ENCODE measurements at places on chromosomes 2 and 18.

- DNase-seq, result no peak
These were observed 23.6 kb downstream of the TEX44 start for GRCh38 chr2:231616296-231616695.

GRCh38 chr2:100126201-100126600 is 16.2 kb downstream of the AFF3 start:
- no peak for DNase-seq

DNA sequence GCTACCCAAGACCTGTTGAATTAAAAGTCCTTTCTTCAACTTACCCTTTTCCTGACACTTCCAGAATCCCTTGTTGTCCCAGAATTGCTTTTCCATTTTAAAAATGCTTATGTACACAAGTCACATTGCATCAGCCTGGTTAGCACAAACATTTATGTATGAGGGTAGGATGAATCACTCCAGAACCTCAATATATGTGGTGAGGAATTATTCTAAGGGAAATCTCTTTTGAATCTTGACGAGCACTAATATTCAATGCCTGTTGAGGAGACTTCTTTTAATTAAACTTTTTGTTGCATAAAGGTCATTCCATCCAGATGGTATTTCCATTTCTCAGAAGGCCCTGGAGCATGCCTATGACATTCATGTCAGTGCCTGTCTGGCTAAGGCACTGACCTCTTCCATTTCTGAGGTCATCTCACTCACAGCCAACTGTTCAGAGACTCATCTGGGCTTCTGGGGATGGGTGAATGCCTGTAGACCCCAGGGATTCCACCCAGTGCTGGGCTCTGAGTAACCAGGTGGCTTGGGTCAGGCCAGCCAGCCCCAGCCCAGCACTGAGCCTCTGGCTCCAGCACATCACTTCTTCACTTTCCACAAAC is 28.2 kb downstream of the ACMSD start:
- no peak for DNase-seq

DNA sequence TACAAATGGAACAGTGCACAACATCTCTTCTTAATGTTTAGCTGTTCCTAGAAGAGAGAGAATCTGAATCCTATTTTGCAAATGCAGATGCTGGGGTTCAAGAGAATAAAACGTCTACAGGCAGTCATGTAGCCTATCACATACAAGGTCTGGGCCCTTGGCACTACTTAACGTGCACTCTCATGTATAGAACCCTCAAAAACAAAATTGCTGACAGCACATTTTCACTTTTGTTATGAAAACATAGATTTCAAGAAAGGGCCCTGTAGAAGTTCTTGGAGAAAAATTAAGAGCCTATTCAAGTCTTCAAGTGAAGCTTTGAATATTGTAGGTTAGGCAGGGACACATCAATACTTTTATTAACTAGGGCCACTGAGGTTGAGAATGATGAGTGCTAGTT is 504.3 kb upstream of the FAM98A start:
- no peak for DNase-seq

DNA sequence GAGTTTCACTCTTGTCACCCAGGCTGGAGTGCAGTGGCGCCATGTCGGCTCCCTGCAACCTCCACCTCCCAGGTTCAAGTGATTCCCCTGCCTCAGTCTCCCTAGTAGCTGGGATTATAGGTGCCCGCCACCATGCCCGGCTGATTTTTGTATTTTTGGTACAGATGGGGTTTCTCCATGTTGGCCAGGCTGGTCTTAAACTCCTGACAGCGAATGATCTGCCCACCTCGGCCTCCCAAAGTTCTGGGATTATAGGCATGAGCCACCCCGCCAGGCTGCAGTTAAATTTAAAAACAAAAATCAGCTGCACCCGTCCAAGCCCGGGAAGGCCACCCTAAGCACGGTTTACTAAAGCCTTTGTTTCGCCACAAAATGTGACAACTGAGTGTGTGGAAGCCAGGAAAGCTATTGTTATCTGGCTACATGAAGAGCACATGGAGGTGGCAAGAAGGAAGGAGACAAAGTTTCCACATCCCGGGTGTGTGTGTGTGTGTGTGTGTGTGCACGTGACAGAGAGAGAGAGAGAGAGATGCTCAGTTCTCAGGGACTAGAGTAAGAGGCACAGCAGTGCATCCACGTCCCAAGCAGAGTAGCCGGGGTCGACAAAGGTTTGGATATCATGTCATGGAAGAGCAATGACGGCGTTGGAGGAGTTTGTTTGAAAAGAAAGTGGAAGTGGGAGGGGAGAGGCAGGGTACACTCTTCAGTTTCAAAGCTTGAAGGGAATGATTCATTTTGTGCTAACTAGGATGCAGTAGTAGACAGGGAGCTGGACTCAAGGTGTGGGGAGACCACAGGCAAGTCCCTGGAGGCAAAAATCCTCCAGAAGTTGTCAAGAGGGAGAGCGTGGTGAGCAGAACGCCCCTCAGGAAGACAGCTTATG is 20.1 kb downstream of the INPP5D start:
- no peak for DNase-seq

GRCh38 chr2:121372721-121373353 is 87.8 kb upstream of the TFCP2L1 start:
- DNase-seq, result no peak

DNA sequence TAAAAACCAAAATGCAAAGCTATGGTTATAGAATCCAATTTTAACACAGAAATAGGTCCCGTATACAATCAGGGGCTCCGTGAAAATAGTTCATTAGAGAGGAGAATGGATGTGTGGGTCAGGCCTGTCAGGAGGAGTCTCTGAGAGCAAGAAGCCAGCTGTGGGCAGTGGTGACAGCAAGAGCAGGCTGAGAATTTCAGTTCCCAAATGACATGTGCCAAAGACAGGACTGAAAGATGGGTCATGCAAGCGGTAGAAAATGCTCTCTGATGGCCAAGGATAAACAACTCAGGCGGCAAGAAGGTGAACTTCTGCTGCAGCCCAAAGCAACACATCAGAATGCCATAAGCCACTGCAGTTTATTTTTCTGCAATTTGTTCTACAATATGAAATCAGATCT is 100.4 kb downstream of the CCDC141 start:
- no peak for DNase-seq

- no peak for DNase-seq
These were observed 133.0 kb downstream of the MYO3B start for GRCh38 chr2:170310876-170311502.

DNA sequence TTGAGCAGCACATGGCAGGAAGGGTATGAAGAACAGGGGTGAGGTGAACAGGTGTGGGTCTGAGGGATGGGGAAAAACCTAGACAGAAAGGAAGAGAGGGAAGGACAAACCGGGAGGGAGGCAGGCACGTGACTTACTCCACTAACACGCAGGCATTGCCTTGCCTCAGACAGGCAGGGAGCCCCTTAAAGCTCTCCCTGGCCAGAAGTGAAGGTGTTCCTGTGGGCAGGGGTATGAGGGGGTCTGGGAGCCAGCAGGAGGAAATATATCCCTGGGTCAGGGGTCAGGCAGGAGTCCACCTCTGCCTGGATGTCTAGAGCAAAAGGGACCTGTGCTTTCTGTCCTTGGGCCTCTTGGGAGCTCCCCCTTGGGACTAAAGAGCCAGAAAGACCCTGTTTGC is 135.3 kb upstream of the EPAS1 start:
- no peak for DNase-seq

DNA sequence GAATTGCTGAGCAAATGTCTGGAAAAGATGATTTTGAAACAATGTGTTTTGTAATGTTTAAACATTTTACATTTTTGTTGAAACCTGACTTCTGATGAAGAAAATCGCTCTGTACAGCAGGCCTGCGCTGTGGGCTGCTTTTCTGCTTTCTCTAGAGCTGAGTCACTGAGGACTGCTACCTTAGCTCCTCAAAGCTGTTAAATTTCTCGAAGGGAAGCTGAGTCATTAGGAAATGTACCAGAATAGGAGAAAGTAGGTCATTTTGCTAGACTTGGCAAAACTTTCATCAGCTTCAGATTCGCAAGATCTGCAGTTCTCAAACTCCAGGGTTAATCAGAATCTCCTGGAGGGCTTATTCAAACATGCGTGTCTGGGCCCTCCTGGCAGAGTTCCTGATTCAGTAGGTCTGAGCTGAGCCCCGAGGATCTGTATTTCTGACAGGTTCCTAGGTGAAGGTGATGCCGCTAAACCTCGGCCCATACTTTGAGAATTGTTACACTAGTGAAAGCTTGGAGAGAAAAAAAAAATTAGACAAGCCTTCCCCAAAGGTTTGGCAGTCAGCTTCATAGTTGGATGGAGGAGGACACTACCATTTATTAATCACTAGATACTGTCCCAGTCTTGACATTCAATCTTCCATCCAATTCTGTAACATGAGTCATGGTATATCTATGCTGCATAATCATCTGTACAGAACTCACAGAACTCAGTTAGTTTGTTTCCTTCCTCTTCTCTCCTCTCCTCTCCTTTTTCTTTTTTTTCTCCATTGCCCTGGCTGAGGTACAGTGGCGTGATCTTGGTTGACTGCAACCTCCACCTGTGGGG is 297.6 kb downstream of the PARD3B start:
- DNase-seq, result no peak

GRCh38 chr2:202317080-202317857 is 51.7 kb downstream of the NOP58 start:
- DNase-seq, result no peak

- no peak for DNase-seq
These were observed 85.8 kb upstream of the HPCAL1 start for GRCh38 chr2:10216677-10217488.

DNA sequence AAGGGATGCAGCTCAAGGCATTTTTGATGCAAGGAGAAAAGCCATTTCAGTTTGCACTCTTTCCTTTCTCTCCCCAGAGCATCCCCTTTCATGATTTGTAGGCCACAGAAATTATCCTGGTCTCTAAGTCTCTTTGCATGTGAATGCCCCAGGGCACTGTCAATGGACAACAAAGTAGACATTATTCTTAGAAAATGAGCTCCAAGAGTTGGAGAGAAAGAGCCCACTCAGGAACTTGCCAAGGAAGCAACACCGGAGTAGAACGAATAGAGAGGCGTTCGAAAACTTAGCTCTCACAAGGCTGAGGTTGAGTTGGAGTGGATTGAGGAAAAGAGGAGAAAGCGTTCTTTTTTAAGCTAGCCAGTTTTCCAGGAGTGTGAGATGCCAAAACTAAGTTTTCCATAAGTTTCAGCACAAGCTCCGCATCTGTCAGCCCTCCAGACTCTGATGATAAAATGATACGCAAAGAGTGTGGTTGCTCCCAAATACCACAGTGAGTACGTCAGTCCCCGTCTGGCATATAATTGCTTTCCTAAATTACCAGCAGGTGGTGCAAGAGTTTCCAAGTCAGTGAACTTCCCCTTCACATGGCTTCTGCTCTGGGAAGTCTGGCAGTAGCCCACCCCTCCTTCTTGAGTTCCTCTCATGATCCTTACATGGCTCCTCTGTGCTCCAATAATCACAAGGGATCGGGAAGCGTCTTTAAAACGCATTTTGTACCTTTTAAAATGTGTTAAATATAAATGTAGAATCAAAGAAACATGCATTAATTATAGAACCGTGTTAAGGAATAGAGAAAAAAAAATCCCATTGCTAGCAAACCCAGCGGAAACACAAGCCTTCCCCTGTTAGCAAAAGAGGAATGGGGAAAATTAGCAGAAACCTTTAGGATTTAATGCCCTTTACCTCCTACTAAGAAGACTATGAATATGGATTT is 1060.6 kb upstream of the FANCL start:
- no peak for DNase-seq

DNA sequence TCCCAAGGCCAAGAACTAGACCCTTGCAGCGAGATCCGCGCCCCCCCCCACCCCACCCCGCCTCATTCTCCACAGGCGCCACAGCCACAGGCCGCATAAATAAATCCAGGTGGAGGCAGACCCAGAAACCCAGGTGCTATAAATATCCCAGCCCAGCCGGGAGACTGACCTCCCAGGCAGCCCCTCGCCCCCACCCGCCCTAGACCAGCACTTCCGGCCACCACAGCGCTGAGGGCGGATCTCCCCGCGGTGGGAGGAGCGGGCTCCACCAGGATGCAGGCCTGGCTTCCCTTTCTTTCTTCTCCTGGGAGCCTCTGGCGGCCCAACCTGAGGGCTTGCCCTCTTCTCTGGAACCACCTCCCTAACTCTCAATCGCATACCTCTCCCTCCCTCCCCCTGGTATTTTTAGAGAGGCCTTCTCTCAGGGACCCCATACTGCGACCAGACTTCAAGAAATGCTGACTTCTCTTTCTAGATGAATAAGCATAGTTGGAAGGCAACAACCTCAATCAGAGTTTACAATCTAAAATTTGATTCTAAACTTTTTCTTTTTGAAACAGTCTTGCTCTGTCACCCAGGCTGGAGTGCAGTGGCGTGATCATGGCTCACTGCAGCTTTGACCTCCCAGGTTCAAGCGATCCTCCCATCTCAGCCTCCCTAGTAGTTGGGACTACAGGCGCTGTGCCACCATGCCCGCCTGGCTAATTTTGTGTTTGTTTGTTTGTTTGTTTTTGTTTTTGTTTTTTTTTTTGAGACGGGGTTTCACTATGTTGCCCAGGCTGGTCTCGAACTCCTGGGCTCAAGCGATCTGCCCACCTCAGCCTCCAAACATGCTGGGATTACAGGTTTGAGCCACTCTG is 55.0 kb downstream of the PKDCC start:
- DNase-seq, result no peak

GRCh38 chr18:11801573-11801972 is 49.6 kb upstream of the CHMP1B start:
- no peak for DNase-seq

DNA sequence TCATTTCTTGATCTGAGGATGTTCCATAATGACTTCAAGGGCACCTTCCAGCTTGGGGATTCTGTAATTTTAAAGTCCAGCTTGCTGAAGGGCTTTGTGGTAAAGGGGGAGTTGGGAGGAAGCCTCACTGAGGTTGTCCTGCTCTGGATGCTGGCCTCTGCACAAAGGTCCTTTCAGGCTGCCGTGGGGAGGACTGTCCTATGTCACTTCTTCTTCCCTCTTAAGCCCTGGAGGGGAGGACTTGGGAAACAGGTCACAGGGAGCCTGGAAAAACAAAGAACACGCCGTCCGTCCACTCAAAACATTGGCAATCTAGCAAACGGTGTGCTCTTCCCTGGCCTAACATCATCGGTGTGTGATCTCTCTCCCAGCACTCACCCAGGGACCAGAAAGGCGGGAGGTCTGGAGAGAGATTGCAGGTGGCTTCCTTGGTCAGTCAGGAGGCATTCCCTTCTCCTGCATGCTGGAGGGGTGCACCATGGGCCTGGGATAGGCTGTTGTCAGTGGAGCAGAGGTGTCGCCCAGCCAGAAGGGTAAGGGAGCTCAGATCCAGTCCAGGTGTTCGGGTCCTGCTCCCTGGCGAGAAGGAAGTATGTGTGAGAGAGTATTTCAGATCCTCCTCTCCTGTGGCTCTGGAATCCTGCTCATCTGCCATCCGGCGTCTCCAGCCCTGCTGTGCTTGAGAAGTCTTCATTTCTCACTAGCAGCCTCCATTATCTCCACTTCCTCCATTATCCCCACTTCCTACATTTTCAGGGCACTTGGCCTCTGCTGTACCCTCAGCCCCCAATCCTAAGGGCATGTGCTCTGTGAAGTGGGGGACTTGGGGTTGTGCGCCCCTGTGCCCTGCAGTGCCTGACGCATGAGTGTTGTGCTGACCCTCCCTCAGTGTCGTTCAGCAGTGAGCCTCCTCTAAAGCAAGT is 20.1 kb downstream of the ASAP2 start:
- DNase-seq, result no peak

- DNase-seq, result no peak
These were observed 52.8 kb upstream of the PMAIP1 start for GRCh38 chr18:59846814-59847490.

GRCh38 chr2:226185616-226186211 is 613.9 kb downstream of the IRS1 start:
- DNase-seq, result no peak
